ENCODE measurements at places on chromosomes 11 and 22.

DNA sequence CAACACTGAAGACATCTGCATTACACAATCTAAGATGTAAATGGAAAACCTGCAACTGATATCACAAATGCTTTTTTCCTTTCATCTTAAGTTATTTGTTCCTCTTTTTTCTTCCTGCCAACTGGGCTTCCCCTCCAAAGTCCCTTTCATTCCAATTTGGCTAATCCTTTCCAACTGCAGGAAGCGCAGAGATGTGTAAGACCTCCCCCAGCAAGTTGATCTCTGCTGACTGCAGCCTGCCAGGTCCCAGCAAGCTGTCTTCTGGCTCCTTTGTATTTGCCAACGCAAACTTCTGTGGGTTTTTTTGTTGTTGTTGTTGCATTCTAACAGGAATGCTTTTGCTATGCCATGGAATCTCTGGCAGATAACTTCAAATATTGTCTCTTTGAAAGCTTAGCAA, 38.5 kb upstream of the LRRC4C start:
- no peak for DNase-seq

DNA sequence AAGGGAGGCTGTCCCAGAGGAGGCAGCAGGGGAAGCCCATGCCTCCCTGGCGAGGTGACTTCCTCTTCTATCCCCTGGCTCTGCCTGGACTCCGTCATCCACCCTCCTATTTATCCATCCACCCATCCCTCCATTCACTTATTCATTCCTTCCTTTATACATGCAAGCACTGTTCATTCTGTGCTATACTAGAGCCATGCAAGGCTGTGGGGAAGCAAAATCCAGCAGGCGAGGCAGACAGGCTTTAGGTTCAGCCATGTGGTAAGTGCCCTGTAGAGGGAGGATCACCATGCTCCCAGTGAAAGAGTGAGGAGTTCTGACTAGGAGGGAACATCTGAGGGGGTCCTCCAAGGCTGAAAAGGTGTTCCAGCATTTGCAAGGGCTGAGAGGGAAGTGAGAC, 1.2 kb upstream of the NAALADL1 start:
- no peak for DNase-seq

DNA sequence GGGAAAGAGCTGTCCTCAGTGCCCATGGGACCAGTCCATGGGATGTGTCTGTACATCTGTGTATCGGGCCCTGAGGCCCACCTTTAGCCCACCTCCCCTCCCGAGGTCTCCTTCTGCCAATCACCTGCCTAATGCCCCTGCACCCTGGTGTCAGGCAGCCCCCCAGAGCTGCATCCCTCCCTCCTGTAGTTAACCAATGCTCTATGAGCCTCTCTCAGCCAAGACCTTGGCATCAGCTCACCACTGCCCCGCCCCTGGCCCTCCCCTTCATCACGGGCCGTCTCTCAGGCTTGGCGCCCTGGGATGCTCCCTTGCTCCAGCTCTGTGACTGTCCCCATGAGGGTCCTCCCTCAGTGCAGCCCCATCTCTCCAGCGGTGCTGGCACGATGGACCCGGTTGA, 18.5 kb downstream of the MGAT3 start:
- DNase-seq, result no peak

DNA sequence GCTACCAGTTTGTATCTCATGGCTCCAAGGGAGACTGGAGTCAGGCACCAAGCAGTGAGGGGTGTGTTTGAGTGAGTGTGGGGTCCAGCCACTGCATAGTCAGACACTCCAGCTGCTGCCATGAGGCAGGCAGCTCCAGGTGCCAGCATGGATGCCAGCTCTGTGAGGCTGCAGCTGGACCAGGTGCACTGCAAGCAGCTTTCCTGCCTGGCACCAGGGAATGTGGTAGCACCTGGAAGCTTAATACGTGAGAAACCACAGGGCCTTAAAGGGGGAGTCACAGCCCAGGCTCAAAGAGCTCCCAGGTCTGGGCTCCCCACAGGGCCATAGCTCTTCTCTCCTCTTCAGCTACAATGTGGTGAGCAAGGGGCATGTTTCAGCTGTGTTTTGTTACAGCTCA, 817.8 kb upstream of the LUZP2 start:
- no peak for DNase-seq

All from stimulated activated CD4-positive, alpha-beta T cell treated with anti-CD3 and anti-CD28 coated beads, Interleukin-1b, Interleukin-23, amount 100 ng/mL, for 1 hour (primary cell).